Muscle of leg (tissue), 16 donors: ENCODE measurements at places on chromosomes 11 and 22. TPM values are rescaled to one million over a fixed set of nuclear protein-coding genes. Genes with fewer than 3 reads are reported as not detected.

Gene HTR3B
- total RNA-seq = not detected

Gene MTMR3
- total RNA-seq = 27.0 TPM

Gene PANX3
- 0.04 TPM for total RNA-seq

Gene OR2AG1
- not detected for total RNA-seq

- H3K27me3 ChIP-seq = no peaks in the 10 kb centered on the region
- no peak overlapping the region for H3K27ac ChIP-seq
- H3K4me3 ChIP-seq = no peak overlapping the region
- H3K4me1 ChIP-seq = peaks cover 87% of the 10 kb centered on the region
Measured at GRCh38 chr11:44595006-44595405, 29.5 kb downstream of the CD82 start.

DNA sequence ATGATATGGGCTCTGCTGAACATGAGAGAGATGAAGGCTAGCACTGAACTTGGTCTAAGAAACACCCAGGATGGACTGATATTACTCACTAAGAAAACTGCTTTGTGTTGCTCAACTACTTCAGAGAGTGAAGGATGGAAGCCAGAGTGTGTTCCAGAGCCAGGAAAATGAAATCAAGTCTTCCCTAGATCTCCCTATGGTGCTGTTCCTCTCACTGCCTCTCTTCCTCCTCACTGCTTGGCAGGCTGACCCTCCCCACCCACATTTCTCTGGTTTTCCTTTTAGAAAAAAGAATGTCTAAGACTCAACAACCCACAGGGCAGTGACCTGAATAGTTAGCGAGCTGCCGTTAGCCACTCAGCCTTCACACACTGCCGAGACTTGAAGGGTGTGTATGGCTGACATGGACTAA, 65.6 kb downstream of the CCDC81 start:
- peak overlapping the region; percentile 54 for H3K27ac ChIP-seq
- H3K36me3 ChIP-seq = no peaks in the 10 kb centered on the region
- no peak overlapping the region for H3K4me3 ChIP-seq
- H3K27me3 ChIP-seq = no peaks in the 10 kb centered on the region

DNA sequence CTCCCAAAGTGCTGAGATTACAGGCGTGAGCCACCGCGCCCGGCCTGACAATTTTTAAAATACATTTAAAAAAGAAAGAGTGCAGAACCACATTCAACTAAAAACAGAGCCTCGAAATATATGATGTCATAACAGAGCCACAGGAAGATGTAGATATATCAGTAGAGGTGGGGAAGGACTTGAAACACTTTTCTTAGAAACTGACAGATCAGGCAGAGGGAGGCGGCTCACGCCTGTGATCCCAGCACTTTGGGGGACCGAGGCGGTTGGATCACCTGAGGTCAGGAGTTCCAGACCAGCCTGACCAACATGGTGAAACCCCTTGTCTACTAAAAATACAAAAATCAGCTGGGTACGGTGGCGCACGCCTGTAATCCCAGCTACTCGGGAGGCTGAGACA, 7.0 kb downstream of the MLC1 start:
- no peak overlapping the region for H3K4me3 ChIP-seq
- DNase-seq = no peak
- H3K36me3 ChIP-seq = no peaks in the 10 kb centered on the region
- H3K27ac ChIP-seq = no peak overlapping the region

Gene CBLIF
- not detected for total RNA-seq

Gene BLID
- total RNA-seq = 1.2 TPM
